Hindlimb muscle (tissue), 1 donor: ENCODE measurements at places on chromosomes 12 and 14.
A peak's percentile ranks its signal among the peaks of the same experiment; 100 is the strongest.

DNA sequence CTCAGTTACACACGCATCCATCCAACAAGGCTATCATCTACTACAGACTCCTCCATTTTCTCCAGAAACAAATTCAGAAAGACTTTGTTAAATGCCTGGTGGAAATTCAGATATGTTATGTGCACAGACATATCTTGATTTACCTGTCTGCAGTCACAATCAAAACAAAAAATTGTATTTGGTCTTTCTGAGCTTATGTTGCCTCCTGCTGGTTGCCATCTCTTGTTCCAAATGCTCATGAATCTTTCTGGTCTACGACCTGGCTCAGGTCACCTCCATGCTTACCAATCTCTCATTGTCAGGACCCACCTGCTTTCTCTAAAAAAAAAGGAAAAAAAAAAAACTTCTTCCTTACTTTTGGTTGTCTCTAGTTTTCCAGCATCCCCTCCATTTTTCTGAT is 169.2 kb upstream of the PLXNC1 start:
- no peak for DNase-seq

DNA sequence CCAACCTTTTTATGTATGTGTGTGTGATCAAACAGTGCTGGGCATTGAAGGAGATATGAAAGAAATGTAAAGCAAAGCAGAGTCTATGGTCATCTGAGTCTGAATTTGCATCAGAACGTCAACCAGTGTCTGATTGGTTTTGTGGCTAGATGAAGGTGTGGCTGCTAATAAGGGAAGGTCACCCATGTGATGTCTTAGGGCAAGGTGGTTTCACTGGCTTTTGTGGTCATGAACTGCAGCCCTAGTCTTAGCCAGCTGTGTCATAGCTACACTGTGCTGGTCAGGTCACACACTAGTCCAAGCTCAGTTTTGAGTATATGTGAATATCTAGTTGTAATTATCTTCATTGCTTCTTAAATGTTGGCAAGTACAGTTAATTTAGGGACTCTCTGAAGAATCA is 105.8 kb downstream of the TGFB3 start:
- DNase-seq = no peak

- DNase-seq = no peak
Observed at GRCh38 chr12:32089586-32089985, 17.1 kb upstream of the BICD1 start.

GRCh38 chr14:84592770-84593169 is 937.2 kb upstream of the FLRT2 start:
- no peak for DNase-seq

- DNase-seq = no peak
Observed at GRCh38 chr12:93442411-93443340, 929 bp upstream of the UBE2N start.

GRCh38 chr14:37172024-37172869 is at the start of gene SLC25A21:
SLC25A21 (minus strand) TSS chr14:37172606.
- DNase-seq = peak; percentile 77

DNA sequence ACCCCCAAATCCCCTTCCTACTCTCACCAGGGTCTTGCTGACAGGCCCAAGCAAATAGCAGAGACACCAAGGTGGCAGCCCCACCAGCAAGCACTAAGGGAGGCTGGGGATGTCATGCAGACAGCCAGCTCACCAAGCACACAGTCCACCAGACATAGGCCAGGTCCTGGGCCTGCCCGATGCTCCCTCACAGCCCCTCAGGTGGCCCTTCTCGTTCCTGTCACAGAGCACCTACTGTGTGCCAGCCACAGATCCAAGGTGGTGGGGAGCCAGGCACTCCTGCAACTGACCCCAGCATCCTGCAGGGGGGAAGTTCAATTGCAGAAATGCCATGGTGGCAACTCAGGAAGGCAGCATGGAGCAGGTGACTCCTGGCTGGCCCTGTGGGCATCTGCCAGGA is 60.5 kb upstream of the PNMA1 start:
- DNase-seq = no peak

- DNase-seq = no peak
Observed at GRCh38 chr12:68924546-68924945, 8.4 kb downstream of the CPM start.

DNA sequence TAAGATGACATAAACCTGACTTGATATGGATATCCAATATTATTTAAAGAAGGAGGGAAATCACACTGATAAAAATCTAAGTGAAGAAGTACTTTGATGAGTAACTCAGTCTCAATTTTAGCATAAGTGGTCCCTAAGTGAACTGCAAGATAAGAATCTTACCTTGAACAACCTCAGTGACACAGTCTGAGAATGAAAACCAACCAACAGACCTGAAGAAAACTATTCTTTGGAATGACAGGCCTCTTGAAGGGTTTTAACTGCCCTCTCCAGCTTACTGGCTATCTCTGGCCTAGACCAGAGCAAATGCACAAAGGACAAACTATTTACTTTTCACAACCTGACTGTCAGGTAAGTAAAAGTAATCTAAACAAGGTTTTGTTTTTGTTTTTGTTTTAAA is 44.7 kb downstream of the CPM start:
- DNase-seq = no peak

GRCh38 chr12:49540229-49541139 is 1.7 kb downstream of the KCNH3 start:
- DNase-seq = no peak

- DNase-seq = peak; percentile 17
Observed at GRCh38 chr14:82710267-82710841, 1176.7 kb upstream of the SEL1L start.

DNA sequence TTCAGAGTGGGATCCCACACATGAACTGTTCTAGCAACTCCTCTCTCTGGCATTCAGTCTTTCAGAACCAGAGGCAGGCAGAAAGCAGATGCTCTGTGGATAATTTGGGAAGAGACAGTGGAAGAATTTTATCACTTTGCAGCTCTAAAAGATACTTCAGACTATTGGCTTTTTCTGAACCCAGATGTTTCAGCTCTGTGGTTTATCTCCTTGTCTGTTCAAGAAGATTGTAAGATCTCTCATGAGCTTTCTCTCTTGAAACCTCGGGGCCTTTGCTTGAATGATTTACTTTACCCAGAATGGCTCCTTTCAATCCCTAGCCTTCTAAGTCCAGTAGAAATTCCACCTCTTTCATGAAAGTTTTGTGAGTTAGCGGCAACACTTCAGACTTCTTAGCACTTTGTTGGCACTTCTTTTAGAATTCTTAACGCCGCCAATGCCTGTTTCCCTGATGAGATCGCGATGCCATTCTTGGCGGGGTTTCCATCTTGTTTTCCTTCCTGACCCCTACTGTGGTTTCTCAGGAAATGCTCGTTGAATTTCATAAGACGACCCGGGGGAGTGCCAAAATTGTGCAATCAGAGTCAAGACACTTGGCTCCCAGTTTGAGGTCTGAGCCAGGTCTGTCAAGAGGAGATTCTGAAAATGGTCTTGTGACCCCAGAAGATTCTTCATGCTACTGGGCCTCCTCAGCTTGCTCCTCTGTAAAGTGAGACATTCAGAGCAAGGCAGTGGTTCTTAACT is 107.0 kb upstream of the PRICKLE1 start:
- peak; percentile 23 for DNase-seq

DNA sequence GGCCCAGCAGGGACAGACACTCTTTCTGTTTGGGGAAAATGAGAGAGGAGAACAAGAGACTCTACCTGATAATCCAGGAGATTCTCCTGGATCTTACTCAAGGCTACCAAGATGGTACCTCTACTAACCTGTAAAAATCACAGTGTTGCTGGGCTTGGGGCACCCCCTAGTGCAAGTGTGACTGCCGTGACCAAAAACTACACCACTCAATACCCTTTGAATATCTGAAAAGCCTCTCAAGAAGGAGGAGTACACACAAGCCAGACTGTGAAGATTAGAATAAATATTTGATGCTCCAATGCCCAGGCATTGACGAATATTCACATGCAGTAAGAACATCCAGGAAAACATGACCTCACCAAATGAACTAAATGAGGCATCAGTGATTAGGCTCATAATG is 965.4 kb downstream of the LRFN5 start:
- no peak for DNase-seq

DNA sequence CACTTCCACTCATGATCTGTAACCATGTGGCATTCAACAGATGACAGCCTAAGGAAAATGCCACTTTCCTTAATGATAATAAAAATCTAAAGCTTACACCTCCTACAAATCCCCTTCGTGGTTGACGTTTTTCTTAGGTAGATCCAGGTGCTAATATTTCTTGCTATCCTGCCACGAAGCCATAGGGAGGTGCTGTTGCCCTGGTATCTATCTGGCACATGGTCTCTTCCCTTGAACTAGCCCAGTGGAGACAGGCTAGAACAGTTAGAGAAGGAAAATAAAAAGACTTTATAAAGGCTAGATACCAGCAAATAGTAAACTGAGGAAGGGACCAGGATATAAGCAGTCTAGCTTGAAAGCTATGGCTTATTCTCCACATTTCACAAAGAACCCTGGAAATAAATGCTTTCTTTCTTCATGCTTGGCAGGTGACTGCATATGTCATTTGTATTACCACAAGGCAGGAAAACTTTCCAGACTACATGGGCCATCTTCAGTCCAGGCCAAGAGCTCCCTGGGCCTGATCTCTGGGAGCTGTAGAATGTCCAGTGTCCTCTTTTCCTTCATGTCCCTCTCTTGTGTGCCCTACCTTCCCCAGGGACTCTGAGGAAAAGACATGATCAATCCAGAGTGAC is 15.3 kb downstream of the SPIC start:
- DNase-seq = no peak

- DNase-seq = no peak
Observed at GRCh38 chr12:45557016-45557415, 172.5 kb upstream of the ARID2 start.

- no peak for DNase-seq
Observed at GRCh38 chr12:51971679-51972421, 20.4 kb downstream of the ACVR1B start.

- peak; percentile 49 for DNase-seq
Observed at GRCh38 chr14:71488703-71489191, 443.5 kb upstream of the RGS6 start.

DNA sequence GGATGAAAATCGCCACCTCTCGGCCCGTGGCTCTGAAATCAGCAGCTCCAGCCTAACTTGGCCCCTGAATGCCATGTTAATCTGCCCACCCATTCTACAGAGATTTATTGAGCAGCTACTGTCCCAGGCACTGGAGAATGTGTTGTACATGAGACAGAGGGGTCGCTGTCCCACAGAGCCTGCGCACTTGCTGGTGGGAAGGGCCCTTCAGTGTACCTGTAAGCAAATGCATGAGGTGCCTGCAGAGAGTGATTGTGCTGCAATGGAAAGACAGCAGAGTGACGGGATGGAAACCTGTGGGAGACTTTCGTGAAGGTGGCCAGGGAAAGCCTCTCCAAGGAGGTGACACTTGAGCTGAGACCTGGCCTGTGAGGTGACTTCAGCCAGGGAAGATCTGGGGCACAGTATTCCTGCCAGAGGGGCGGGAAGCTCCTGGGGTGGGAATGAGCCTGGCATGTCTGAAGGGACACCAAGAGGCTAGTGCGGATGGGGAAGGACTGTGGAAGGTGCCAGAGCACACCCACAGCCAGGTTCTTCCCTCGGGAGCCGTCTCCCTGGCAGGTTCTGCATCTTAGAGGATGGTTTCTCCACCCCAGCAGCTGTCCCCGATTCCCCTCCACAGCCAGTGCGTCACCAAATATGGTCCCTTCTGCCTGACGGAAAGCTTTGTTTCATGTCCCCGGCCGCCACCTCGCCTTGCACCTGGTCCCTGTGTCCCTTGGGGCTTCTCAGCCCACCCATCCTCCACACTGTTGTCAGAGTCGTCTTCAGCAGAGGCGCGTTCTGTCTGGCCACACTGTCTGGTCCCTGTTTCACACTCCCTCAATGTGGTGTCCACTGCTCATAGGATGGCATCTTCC is 8.7 kb downstream of the SMIM41 start:
- no peak for DNase-seq

DNA sequence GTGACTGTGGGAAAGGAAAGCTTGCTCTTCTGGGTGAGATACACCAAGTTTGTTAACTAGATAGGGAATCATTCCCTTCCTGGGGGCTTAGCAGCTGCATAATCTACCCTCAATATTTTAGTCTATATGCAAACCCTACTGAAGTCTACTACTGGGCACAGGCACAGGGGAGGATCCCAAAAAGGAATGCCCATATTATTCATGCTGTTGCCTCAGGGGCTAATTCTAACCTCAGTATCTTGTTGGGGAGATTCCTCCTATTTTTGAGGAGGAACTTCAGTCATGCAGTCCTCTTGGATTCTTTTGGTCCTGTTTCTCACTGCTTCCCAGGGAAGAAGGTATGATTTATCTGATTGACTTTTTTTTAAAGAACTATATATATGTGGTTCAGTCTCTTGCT is 58.9 kb upstream of the ANKS1B start:
- no peak for DNase-seq

DNA sequence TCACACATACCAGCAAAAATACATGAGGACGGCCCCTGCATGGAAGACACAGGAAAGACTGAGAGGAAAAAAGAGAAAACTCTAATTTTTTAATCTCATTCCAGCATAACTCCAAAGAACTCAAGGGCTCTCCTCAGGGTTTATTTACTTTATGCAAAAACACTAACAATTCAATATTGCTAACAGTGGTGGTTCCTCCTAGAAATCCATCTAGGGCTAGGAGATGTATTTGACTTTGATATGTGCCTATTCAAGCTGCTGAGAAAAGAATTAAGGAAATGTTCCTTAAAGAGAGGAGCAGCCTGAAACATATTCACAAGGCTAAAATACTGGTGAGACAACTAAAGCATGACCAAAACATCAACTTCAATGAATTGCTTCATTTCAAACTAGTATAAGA is 57.0 kb downstream of the SLC25A21 start:
- DNase-seq = no peak

DNA sequence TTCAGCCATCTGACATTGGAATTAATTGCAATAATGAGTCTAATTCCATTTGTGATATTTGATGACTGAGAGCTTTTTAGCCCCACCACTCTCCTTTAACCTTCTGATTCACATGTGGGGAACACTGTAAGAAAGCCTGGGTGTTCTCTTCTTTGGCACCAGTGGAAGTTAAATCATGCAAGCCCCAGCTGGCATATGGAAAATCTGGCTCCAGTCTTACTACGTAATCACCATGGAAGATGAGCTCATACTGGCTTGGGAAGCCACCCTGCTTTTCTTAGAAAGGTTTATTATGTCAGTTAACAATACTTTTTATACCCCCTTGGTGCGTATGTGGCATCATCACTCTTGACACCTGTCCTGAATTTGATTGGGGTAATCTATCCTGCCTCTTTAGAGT is 479.3 kb downstream of the SLC16A7 start:
- no peak for DNase-seq

- no peak for DNase-seq
Observed at GRCh38 chr14:58128416-58128815, 23.6 kb downstream of the ARMH4 start.

GRCh38 chr14:31362746-31363145 is 57.6 kb downstream of the HEATR5A start:
- DNase-seq = no peak

DNA sequence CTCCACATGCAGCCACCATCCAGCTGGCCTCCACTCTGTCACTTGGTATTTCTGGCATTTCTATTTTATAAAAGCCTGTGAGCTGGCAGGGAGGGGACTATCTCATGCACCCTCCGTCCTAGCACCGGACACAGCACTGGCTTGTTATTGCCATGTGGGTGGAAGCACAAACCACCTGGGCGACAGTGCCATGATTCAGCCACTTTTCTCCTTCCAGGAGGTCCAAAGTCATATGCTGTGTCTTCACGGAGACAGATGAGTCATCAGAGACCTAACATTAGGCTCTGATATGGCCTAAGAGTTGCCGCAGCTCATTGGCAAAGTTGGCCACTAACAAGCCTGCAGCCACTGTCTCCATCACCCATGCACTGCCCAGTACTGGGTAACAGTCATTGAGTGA is 1123.0 kb downstream of the VRK1 start:
- no peak for DNase-seq

GRCh38 chr12:87336814-87337336 is 692.3 kb downstream of the C12orf50 start:
- no peak for DNase-seq

GRCh38 chr12:52446367-52447045 is 5.4 kb downstream of the KRT6B start:
- no peak for DNase-seq
